NCI-H774 (cell line): ENCODE measurements at places on chromosomes 13 and 19.
A peak's percentile ranks its signal among the peaks of the same experiment; 100 is the strongest.

- DNase-seq, result peak; percentile 40
Measured at GRCh38 chr13:31310786-31311185, 111.0 kb downstream of the B3GLCT start.

DNA sequence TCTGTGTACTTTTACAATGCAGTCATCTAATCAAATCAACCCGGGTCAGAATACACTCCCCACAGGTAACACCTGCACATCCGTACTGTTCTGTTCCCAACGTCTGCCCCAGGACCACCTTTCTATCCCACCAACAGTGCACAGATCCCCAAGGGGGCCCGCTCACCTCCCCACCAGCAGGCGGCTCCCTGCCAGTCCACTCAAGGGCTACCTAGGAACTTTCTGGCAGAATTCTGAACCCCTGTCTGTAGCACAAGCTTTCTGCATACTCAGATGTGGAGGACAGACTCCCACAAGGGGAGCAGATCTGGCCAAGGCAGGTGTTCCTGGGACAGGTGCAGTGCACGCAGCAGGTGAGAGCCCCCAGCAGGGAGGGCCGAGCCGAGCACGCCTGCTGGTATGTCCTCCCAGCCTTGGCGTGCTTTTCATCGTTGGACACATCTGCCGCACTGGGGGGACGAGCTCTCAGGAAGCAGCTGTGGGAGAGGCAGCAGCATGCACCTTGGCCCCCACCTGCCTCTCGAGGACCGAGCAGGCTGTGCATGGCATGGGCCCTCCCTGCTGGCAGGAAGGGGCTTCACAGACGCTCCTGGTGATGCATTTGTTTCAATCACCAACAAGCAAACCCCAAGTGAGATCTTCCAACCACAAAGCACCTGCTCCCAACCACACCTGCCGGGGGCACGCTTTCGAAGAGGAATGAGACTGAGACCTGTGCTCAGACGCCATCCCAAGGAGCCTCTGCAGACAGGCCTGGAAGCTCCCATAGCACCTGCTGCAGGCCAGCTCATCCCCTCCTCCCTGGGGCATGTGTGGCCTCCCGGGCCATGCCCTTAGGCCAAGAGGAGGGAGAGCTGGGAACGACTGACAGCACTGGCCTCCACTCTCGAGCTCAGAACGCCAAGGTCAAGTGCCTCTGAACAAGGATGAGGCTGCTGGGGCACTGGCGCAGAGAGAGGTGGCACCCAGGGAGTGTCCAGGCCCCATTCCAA is 35.9 kb downstream of the RAB20 start:
- DNase-seq, result peak; percentile 100

DNA sequence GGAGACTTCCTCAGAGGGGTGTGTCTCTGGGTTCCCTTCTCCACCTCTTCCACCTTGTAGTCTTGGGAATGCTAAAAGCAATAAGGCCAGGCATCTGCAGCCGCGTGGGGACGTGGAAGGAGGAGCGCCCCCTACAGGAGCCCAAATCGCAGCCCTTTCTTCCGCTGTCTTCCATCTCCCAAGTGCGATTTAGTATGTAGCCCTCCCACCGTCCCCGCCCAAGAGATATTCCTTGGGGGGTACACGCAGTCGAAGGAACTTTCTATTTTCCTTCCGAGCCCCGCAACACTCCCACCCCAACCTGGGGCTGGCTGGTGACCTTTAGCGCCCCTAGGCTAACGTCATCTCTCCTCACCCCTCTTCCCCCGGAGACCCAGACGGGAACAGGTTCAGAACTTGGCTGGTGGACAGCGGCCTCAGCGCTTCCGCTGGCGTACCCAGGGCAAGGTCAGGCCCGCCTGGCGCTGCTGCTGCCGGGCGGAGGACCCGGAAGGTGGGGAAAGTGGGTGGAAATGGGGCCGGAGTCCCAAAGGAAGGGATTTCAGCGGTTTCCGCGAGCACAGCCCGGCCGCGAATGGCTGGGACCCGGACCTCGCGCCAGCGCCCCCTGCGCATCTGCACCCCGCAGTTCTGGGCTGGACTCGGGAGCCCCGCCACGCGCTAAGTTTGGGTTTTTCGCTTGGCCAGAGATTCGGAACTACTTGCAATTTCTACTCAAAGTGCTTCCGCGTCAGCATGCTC is 2.1 kb upstream of the PCDH8 start:
- peak; percentile 45 for DNase-seq

GRCh38 chr13:102838982-102839381 is 6.8 kb upstream of the ERCC5 start:
- DNase-seq, result no peak

GRCh38 chr19:1767464-1767933 is 14.2 kb downstream of the ONECUT3 start:
- peak; percentile 5 for DNase-seq

DNA sequence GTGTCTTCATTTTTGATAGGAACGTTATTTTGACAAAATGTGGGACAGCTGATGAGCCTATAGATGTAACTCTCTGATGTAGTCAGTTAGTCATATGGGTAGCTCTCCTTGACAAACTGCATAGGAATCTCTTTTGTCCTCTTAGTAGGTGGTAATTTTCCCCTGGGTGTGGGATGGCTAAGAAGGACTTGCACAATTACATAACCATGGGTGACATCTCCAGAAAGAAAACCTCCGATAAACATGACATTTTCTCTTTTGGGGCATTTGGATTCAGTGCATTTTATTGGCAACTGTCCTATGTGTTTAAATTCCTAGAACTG is 41.8 kb downstream of the IGFL3 start:
- DNase-seq, result no peak

GRCh38 chr19:18863843-18864362 is 32.1 kb downstream of the CERS1 start:
- no peak for DNase-seq

GRCh38 chr19:38464421-38465082 is 31.1 kb downstream of the RYR1 start:
- no peak for DNase-seq

GRCh38 chr13:77507931-77508776 is 27.4 kb upstream of the SCEL start:
- no peak for DNase-seq

DNA sequence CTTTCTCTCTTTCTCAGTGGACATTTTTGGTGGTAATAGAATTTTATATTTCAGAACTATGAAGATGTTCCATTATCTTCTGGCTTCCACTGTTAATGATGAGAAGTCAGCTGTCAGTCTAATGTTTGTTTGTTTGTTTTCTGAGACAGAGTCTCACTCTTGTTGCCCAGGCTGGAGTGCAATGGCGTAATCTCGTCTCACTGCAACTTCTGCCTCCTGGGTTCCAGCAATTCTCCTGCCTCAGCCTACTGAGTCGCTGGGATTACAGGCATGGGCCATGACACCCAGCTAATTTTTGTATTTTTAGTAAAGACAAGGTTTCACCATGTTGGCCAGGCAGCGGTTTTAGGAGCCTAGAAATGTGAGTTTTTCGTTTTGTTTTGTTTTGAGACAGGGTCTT is 4.7 kb downstream of the ZNF317 start:
- DNase-seq, result no peak

DNA sequence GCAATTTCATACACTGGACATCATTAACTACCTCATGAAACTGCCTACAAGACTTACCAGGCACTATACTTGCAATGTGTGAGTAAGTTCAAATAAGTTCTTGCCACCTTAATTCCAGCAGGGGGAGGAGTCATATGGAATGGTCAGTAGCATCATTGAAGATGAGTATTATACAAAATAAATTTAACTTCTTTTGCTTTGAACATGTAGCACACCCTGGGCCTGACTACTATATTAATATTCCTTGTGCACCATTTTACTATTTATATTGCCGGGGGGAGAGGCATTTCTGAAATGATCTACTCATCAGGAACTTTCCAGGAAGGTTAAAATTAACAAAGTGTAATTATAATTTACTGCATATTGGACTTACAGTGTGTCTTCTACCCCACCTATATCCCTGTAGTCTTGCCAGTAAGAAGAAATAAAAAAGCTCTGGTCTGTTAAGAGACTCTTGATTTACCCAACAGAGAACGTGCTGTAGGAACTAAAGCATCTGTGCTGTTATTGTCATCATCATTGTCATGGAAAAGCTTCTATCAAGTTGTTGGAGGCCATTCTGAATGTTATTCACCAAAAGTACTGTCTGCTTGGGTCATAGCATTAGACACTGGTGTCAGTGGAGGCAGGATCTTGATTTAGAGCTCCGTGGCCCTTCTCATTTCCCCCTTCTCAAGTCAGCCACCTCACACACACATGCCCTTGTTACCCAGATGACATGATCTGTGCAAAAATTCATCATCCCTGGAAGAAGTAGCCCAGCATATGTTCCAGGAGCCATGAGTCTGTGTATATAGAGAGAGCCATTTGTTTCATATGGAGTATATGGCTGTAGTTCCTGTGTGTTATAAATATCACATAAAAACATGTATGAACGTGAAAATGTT is 147.1 kb downstream of the MTUS2 start:
- DNase-seq, result no peak

- no peak for DNase-seq
Measured at GRCh38 chr13:43861863-43862262, 17.7 kb downstream of the CCDC122 start.

- DNase-seq, result no peak
Measured at GRCh38 chr13:28716511-28716910, 2.3 kb downstream of the SLC46A3 start.

DNA sequence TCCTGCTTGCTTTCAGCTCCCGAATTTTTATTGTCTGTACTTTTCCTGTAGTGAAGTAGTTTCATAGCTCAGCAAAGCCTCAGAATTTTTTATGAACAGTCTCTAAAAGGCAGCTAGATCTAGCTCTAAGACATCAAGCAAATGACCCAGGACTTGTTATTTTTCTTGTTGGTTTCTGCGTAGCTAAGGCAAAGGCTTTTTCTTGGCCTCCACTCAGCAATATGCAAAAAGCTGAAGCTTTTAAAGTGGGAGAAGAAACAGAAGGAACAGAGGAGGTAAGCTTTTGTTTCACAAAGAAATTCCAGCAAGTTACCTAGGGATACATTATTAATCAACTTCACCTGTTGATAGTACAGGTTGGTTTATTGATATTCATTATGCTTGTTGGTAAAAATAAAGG is 235.9 kb downstream of the PCDH20 start:
- DNase-seq, result no peak

- DNase-seq, result peak; percentile 12
Measured at GRCh38 chr13:54945973-54946372, 1917.4 kb downstream of the OLFM4 start.

DNA sequence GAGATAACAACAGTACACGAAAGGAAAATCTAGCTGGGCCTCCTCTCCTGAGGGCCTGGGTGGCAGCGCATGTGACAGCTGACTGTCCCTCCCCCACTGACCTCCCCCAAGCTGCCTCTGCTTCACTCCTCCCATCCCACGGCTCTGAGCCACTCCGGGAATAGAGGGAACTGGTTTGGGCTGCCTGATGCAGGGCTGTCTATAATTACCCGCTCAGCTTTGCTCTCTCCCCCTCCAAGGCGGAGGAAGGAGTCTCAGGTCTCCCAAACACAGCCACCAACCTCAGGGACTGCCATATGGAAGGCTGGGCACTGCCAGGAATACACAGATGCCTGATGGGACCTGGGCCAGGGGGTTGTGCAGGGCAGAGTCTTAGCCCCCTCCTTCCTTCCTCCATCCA is 7.9 kb downstream of the NAPA start:
- DNase-seq, result no peak

- no peak for DNase-seq
Measured at GRCh38 chr19:46404055-46404752, 9.2 kb downstream of the CCDC8 start.

DNA sequence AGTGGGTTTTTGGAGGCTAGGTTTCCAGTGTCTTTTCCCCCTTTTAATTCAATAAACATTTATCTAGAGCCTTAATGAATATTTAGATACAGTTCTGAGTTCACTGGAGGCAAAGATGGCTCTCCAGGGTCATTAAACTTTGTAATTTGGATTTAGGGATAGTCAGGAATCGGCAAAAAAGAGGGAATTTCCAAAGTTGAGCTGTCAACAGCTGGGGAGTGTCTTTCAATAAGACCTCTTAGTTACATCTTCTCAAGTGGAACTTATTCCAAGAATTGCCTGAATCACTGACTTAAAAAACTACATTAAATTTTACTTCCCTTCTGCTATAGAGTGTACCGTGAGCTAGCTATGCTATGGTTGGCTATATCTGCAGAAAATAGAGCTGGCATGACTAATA is 2.0 kb downstream of the LRCH1 start:
- DNase-seq, result no peak

DNA sequence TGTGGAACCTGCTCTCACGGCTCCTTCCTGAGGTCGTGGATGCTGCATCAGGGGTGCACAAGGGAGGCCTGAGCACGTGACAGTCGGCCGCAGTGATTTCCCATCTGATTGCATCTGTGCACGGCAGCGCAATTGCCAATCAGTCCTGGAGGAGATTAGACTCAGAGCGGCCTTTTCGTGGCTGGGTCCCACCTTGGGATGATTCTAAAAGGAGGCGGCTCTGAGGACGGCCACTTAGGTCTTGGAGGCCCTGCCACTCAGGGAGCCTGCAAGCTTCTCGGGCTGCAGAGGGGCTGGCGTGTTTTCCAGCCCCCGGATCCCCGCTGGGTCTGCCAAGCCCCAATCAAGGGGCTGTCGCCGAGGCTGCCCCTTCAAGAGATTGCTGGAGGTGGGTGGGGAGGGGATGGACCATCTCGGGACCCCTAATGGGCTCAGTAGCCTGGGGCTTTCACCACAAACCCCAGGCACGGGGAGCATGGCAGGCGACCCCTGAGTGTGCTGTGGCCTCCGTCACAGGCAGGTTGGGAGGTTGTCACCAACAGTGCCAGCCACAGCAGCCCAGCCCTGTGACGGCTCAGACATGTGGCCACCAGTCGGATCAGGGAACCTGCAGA is 51.6 kb downstream of the SOX1 start:
- no peak for DNase-seq

- no peak for DNase-seq
Measured at GRCh38 chr13:96381681-96382080, 291.8 kb downstream of the HS6ST3 start.

DNA sequence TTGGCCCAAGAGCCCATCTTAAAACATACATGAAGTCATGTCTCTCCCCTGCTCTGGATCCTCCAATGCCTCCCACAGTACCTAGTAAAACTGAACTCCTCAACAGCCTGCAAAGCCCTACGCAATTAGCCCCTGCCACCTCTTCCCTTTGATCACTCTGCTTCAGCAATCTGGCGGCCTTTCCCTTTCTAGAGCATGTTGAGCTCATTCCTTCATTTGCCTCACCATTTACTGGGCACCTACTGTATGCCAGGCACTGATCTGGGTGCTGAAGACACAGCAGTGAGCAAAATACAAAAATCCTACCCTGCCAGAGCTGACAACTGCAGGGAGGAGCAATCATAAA is 2.9 kb downstream of the KEAP1 start:
- no peak for DNase-seq
